Cortex of kidney (tissue), 1 donor: ENCODE measurements at places on chromosomes 11 and 22.

- no peak for DNase-seq
Observed at GRCh38 chr22:48397531-48398180, 1430.0 kb downstream of the BRD1 start.

DNA sequence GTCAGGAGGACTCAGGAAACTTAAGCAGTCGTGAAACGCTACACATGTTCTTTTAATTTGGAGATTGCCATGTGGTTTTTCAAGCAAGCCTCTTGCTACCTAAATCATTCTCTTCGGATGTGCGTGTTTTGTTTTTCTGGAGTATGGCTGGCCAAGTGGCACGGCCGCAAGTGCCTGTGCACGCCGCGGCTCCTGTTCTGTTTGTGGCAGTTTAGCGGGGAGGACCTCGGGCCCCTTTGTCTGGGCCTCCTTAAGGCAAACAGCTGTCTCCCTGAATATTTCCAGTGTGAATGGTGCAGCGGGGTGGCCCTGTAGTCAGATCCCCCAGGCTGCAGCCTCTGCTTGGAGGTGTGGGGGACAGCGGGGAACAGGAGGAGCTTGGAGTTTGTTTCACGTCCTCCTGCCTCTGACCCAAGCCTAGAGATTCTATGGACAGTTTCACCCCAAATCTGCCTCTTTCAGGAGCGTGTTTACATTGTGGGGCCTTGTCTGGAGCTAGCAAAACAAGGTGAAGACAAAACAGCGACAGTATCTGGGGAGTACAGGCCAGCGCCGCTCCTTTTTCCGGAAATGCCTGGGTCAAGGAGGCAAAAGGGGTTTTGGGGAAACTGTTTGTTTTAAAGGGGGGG is 1.3 kb downstream of the LRP5 start:
- DNase-seq: no peak

GRCh38 chr11:124928942-124929665 is 6.7 kb downstream of the HEPACAM start:
- no peak for DNase-seq

DNA sequence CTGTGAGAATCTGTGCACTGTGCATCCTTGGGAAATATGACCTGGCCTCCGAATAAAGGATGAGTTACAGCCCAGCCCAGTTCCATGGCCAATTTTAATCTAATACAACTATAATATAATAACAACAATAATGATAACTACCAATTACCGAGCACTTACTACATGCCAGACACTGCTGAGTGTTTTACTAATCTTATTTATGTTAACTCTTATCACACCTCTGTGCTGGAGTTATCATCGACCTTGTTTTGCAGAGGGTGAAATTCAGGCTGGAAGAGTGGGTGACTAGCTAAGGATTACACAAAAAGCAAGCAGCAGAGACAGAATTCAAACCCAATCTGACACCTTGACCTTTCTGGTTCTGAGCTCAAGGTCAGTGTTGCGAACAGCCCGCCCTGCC is 83.9 kb downstream of the GALNT18 start:
- no peak for DNase-seq

DNA sequence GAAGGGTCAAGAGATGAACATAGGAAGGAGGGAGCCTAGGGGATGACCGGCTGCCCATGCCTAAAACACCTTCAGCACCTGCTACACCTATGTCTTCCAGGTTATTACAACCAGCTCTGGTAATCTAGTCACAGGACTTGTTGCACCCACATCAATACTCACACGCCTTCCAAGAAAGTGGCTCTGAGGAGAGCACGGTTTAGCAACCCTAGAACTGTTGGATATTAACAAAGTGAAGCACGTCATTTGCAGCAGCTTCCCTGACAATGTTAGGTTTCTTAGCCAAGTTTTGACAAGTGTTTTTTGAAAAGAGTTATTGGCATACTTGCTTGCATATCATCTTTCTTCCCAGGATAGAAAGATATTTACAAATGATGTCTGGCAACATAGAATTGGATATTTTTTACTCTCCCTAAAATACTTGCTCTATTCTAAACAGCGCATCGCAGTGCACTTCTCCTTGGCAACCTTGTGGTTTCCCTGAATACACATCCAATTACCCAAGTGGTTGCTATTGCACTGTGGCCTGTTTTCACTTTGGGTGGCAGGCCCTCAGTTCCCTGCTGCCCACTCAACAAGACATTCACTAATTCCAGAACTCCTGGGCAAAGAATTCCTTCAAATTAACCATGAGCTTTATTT is 94.3 kb upstream of the ARHGAP42 start:
- no peak for DNase-seq

GRCh38 chr22:32132126-32132525 is 27.0 kb downstream of the C22orf42 start:
- DNase-seq: no peak

GRCh38 chr11:36196411-36196998 is 92.7 kb downstream of the COMMD9 start:
- DNase-seq: no peak

GRCh38 chr11:11444027-11444803 is 91.2 kb upstream of the CSNK2A3 start:
- no peak for DNase-seq

GRCh38 chr22:24592058-24592850 is 619 bp downstream of the LRRC75B start:
- DNase-seq: no peak

DNA sequence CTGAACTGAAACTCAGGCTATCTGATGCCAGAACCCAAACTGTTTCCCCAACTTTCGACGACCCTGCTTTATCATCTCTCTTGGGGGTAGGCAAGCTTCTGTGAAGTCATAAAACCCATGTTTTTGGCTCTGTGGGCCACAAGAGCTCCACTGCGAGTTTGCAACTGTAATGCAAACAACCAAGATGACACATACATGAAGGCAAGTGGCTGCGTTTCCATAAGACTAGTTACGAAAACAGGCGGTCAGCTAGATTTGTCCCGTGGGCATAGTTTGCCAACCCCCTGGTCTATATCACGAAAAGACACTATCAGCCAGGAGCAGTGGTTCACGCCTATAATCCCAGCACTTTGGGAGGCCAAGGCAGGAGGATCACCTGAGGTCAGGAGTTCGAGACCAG is 37.5 kb downstream of the TPST2 start:
- DNase-seq: no peak
